ENCODE measurements at places on chromosomes 2 and 18. TPM values are rescaled to one million over a fixed set of nuclear protein-coding genes. Genes with fewer than 3 reads are reported as not detected.

The TET3 gene
- polyA plus RNA-seq = 0.03 TPM

The C2orf78 gene
- polyA plus RNA-seq = not detected

The CTAGE1 gene
- not detected for polyA plus RNA-seq

DNA sequence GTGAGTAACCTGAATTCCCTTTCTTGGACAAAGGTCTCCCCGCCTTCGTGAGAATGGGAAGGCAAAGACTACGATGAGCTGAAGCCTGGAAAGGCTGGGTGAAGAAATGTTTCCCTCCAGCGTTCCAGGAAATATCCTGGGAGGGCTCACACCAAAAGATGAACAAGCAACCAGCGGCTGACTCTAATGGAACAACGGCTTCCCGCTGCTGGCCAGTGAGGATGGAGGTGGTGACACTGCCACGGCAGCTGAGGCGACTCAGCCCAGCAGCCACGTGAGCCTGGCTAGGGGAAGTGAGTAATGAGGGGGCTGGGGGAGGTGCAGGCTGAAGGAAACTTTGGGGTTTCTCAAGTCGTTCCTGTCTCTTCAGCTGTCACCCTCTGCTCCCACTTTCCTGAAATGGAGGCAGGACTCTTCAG is 105.0 kb upstream of the SMAD7 start:
- no peak for DNase-seq

DNA sequence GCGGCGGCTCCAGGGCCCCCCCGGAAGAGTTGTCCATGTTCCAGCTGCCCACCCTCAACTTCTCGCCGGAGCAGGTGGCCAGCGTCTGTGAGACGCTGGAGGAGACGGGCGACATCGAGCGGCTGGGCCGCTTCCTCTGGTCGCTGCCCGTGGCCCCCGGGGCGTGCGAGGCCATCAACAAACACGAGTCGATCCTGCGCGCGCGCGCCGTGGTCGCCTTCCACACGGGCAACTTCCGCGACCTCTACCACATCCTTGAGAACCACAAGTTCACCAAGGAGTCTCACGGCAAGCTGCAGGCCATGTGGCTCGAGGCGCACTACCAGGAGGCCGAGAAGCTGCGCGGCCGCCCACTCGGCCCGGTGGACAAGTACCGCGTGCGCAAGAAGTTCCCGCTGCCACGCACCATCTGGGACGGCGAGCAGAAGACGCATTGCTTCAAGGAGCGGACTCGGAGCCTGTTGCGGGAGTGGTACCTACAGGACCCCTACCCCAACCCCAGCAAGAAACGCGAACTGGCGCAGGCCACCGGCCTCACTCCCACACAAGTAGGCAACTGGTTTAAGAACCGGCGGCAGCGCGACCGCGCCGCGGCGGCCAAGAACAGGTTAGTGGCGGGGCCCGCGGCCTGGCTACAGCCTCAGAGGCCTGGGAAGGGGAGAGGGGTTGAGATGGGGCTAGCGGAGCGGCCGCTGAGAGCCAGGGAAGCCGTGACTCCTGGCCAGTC is 965 bp downstream of the SIX3 start:
- no peak for DNase-seq

GRCh38 chr2:230498506-230499107 is 82.6 kb downstream of the SP100 start:
- DNase-seq = no peak

DNA sequence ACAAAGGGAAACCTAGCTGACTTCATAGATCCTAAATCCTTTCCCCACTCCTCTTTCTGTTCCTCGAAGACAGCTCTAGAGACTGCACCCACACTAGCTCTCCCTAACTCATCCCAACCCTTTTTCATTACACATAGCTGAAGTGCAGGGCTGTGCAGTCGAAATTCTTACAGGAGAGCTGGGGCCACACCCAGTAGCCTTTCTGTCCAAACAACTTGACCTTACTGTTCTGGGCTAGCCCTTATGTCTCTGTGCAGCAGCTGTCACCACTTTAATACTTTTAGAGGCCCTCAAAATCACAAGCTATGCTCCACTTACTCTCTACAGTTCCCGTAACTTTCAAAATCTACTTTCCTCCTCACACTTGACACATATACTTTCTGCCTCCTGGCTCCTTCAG is 666.1 kb upstream of the PKDCC start:
- DNase-seq = no peak

GRCh38 chr2:182646763-182647498 is 69.1 kb upstream of the DNAJC10 start:
- DNase-seq = no peak

GRCh38 chr2:33859811-33860461 is 260.8 kb upstream of the FAM98A start:
- DNase-seq = no peak

DNA sequence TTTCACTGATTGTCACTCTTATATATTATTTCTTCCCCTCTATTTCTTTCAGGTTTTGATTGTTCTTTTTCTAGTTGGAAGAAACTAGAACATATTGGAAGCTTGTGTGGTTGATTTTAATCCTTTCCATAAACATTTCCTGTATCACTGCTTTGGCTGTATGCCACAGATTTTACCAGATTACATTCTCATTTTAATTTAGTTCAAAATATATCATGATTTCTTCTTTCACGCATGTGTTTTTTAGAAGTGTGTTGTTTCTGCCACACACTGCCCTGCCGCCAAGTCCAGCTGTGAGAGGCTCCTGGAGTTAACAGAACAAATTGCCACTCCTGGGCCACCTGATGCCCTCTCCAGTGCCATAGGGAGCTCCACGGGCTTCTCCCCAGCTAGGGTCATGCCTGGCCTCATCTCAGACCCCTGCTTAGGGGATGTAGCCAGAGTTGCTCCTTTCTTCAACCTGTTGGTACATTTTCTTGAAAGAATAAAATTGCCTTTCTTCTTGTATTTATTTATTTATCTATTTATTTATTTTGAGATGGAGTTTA is 206.2 kb upstream of the COPS8 start:
- no peak for DNase-seq

- no peak for DNase-seq
Observed at GRCh38 chr2:10269711-10270610, 32.7 kb upstream of the HPCAL1 start.

GRCh38 chr2:98726205-98726604 is 4.7 kb downstream of the MGAT4A start:
- DNase-seq = no peak

DNA sequence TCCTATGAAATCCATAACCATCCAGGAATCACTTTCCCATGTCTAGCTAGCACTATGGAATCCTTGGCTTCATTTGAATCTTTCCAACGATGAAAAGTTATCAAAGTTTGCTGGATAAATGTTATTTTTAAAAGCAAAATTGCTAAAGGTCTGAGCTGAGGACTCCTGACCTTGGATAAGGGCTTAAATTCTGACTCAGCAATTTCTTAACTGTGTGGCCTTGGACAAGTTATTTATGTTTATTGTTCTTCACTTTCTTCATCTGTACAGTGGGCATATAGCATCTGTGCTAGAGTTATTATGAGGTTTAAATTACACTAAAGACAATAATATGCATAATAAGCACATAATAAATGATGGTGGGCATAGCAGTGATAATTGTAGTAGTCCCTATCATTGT is 227.5 kb downstream of the KCNS3 start:
- DNase-seq = no peak

DNA sequence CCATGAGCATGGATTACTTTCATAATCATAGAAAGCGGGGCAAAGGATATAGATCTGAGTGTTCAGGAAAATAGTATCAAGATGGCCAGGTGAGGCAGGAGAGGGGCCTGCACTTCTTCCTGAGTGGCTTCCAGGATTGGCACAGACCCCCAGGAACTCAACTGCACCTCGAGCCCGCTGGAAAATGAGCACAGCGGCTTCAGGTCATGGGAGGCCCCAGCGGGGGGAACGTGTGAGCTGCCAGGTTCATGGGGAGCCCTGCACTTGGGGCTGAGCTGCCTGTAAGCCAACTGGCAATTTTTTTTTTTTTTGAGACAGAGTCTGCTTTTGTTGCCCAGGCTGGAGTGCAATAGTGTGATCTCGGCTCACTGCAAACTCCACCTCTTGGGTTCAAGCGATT is 81.5 kb upstream of the ODC1 start:
- DNase-seq = no peak

DNA sequence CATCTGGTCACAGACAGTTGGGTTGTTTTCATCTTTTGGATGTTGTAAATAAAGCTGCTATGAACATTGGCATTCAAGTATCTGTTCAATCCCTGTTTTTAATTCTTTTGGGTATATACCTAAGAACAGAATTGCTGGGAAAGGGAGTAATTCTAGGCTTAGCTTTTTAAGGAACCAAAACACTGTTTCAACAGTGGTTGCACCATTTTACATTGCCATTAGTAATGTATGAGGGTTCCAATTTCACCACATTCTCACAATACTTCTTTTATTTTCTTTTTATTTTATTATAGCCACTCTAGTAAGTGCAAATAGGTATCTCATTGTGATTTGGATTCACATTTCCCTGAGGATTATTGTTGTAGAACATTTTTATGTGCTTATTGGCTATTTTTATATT is 108.9 kb upstream of the GLS start:
- no peak for DNase-seq

- no peak for DNase-seq
Observed at GRCh38 chr18:49139766-49140165, 189.0 kb upstream of the SMAD7 start.

DNA sequence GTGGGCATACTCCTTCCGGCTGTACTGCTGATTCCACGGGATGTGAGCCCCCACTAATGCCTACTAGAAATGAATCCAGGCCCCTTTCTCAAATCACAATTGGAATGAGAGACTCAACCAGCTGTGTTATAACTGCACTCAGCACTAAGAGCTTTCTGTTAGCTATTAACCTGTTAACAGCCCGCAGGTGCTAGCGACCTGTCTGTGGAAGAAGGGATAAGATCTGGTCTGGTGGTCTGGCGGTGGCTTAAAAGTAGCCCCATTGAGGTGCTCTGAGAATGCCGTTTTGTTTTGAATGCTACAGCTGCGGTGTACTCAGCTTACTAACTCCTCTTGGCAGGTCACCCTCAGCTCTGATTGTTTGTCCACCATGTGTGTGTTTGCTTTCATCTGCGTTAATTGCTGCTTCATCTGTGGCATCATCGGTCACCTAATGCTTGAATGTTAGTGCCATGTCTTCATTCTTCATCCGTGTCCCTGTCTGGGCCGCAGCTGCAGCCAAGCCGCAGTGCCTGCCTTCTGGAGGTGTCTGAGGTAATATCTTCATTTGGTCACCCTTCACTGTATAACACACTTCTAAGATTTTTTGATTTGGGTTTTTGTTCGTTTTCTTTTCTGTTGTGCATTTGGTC is 16.3 kb downstream of the RAB12 start:
- no peak for DNase-seq

- no peak for DNase-seq
Observed at GRCh38 chr2:143513081-143513480, 383.9 kb downstream of the ARHGAP15 start.
